ENCODE measurements at places on chromosomes 2 and 18.
A peak's percentile ranks its signal among the peaks of the same experiment; 100 is the strongest.

DNA sequence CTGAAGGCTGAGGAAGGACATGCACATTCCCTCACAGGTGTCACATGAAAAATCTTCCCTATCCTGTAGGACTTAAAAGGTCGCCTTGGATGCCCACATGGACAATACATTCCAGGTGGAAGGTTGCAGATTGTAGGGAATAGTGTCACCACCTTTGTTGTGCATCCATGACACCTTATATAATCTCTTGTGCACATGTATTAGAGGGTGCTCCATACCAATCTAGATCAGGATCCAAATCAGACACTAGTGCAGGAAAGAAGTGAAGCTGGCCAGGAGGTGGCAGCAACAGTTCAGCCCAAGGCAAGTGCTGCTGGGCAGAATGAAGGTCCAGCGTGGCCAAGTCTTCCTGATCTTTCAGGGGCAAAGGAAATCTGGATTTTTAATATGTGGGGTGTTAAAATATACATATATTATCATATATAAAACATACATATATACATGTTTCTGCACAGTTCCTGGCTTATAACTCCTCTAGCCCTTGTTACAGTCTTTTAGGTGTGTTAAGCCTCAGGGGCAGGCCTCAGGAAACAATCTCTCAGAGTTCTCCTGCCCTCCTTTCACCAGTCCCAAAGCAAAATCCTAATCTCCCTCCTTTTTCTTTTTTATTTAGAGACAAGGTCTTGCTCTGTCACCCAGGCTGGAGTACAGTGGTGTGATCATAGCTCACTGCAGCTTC, 16.6 kb downstream of the NIF3L1 start:
- DNase-seq = no peak

DNA sequence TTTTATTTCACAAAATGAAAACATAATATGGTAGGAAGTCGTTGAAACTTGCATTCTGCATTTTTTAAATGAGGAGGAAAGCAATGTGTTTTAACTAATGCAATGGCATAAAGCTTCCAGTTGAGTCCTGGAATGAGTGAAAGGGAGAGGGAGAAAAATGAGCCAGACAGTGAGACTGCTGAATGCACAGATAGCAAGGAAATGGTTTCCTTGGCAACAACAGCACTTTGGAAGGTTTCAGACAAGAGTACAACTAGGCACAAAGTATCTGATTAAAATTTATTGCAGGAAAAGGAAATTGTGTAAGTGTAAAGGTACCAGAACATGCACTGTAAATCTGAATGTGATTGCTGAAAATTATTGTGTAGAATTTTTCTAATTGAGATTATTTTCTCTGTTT, 320.1 kb upstream of the KYNU start:
- DNase-seq = no peak

DNA sequence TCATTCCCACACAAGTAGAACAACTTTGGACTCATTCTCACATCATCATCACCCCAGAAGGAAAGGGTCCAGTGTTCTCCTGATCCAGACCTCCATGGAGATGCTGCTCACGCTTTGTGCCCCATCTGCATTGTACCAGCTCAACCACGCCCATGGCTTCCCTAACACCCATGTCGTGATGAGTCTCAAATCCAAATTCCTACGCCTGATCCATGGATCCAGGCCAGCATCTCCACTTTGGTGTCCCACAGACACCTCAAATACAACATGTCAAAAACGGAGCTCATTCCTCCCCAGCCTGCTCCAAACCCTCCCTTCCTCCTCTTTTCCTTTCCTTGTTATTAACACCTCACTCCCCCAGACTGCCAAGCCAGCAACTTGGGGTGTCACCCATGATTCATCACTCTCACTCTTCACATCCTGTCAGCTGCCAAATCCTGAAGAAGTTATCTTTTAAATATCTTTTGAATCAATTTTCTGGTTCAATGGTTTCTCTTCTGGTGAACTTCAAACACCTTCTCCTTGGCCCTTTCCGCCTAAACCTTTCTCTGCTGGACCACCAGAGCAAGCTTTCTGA, 30.2 kb upstream of the FAM124B start:
- DNase-seq = no peak

GRCh38 chr2:88755836-88756235, 64.4 kb downstream of the RPIA start:
- no peak for DNase-seq

DNA sequence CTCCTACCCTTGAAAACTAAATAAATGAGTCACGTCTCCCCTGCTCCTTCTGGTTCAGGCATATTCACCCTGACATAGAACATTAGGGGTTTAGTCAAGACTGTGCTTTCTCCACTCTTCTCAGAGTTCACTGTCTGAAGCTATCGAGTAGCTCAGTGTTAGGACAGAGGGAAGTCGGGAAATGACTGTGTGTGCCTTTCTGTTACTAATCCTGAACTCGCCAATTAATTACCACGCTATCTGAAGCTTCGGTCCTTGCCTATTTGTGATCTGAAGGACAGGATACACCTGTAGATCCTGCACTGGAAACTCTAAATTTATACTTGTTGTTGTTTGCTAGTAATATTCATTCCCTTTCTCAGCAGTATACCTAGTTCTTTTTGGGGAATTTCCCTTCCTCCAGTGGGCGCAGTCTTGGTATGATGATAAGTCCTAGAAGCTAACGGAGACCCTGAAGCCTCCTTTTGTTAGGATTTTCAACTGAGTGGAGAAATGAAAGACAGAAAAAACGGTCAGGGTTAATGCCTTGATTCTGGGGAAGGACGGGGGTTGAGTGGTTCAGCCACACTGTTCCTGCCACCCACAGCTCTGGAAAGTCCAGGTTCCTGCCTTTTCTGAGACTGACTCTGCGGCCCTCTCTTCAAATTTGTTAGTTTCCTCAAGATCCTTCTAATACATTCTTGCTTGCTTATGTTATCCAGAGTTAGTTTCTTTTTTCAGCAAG, 218.0 kb downstream of the DLGAP1 start:
- no peak for DNase-seq

GRCh38 chr2:238069021-238069709, 8.4 kb downstream of the SCLY start:
- DNase-seq = no peak

- no peak for DNase-seq
These were observed 395.3 kb downstream of the NUP35 start for GRCh38 chr2:183519371-183520056.

DNA sequence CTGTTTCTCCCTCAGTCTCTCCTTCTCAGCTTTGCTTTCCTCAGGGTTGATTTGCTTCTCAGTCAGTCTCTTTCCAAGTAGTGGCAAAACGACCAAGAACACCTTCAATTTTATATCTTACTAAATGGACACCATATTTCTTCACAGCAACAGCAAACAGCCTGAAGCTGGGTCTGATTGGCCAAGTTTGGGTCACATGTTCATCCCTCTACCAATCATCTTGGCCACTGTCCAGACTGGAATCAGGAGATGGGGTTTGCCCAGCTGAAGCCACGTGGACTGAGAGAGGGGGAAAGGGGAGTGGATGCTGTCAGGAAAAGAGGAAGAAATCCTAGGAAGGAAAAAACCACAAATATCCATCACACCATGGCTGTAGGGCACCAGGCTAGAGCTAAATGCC, 42.0 kb upstream of the ACMSD start:
- no peak for DNase-seq

GRCh38 chr2:33216508-33217182, 259.8 kb upstream of the RASGRP3 start:
- DNase-seq = no peak

- no peak for DNase-seq
These were observed 136.0 kb upstream of the SPOPL start for GRCh38 chr2:138365581-138365980.

DNA sequence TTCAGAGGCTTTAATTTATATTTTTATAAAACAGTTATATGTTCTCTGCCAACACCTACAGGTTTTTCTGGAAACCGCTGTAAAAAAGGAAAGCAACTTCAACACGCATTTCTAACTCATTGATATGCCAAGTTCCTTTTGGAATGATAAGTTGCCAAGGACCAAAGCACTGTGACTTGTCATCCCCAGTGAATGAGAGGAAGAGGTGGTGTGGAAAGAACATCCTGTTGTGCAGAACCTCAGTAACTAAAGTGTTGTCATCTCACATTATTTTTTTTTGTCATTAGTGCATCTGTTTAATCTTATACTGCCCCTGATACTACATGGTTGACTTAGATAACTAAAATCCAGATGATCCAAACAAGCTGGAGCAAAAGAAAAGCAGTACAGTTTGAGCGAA, 96.0 kb upstream of the NEUROD1 start:
- DNase-seq = no peak

- DNase-seq = no peak
These were observed 10.9 kb upstream of the ERBB4 start for GRCh38 chr2:212549463-212549862.

- peak; percentile 66 for DNase-seq
These were observed 13.2 kb downstream of the ARL4C start for GRCh38 chr2:234483568-234484251.

DNA sequence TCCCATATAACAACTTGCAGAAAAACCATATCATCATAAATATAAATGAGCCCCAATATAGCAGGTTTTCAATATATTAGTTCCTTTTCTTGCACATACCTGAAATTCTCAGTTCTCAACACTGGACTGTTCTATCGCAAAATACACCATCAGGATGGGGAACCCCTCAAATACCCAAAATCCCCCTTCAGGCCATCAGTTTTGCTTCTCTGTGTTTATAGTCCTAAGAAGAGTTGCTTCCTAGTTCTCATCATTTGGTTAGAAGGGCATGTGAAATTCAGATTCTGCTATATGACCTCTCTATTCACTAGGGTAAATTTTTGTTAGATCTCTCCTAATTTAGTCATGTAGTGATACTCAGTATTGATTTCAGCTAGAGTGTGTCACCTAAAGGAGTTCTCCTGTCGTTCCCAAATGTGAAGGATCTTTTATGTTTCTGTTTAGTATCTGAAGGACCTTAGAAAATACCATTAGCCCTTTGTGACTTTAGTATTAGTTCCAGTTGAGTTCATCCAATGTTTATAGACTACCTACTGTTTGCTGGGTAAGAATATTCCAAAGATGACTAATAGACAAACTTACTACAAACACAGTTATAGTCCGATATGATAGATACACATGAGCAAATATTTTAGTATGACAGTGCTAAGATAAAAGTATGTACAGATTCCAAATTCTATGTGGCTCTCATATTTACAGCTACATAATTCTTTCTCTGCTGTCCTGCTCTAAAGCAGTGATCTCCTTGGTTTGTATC, 115.8 kb downstream of the TTC27 start:
- DNase-seq = no peak

GRCh38 chr2:23429036-23429435, 44.1 kb downstream of the KLHL29 start:
- DNase-seq = no peak

GRCh38 chr2:158714420-158714819, 80.7 kb upstream of the DAPL1 start:
- no peak for DNase-seq

GRCh38 chr2:71558300-71559051, 105.1 kb downstream of the DYSF start:
- DNase-seq = no peak

GRCh38 chr2:1420746-1421480, 7.7 kb downstream of the TPO start:
- DNase-seq = no peak

DNA sequence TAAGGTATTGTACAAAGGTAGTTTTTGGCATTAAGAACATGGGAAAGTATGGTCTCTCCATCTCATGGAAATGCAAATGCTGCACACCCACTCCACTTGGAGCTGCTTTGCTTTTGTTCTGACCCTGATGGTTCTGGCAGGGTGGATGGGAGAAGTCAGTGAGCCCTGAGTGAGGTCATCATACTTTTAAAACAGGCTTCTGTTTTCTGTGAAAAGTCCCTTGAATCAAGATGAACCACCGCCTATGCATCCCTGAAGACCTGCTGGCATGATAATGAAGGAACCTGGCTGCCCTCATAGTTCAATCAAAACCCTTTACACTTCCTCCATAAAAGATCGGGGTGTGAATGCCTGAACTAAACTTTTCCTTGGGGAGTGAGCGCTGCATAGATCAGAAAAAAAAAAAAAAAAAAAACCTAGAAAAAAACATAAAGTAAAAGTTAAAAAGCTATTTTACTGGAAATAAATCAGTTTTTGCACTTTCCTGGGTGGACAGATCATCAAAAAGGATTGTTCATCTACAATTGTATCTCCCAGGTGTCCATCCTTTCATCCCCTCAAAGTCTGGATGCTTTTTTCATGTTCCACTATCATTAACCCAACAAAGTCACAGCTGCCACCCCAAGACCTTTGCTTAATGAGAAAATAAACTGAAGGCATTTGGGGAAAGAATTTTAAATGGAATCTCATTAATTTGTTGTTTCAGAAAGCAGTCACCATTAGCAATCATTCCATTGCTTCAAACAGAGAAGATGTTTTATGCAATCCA, 728.1 kb upstream of the DDX18 start:
- DNase-seq = no peak

DNA sequence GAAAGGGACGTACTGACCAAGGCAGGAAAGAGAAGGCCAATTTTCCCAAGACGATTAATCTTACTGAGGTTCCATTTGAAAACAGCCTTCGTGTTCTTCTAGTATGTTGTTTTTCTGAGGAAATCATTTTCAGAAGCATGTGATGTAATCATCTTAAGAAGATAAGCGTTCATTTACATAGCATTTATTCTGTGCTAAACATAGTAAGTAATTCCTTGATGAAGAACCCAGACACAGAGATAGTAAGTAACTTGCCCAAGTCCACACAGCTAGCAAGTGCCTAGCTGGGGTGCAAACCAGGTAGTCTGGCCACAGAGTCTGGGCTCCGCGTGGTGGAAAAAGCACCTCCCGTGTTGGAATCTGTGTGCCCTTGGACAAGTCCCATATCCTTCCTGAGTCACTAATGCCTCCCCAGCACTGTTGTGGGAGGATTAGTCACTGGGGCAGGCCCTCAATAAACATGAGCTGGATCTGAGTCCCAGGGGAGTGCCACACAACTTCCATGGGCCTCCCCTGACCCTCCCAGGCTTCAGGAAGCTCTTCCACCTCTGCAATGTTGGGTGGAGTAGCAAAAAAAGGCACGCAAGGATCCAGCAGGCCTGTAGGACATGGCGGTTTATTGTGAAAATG, 26.9 kb upstream of the ASAP2 start:
- DNase-seq = no peak

DNA sequence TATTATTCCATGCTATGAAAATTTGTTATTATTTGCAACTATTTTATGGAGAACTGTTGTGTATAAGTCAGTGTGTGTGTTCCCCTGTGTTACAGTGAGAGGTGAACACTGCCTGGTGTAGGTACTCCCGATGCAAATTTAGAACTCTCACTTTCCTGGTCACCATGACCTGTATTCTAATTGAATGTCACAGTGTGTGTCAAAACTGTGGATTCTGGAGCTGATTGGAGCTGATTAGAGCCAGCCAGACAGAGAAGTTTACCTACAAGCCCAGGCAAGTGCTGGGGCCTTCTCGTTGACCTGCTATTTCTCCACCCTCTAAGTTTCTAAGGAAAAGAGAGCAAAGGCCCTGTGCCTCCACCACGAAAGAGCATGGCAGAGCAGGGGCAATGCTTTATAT, 216.0 kb downstream of the NYAP2 start:
- no peak for DNase-seq

- no peak for DNase-seq
These were observed 79.4 kb downstream of the AGPS start for GRCh38 chr2:177471990-177472389.

Measured in activated CD4-positive, CD25-positive, alpha-beta regulatory T cell treated with anti-CD3 and anti-CD28 coated beads, Interleukin-2, amount 50 U/mL, for 72 hours (primary cell).